Activated T-cell treated with anti-CD3 and anti-CD28 coated beads for 24 hours (primary cell): ENCODE measurements at places on chromosomes 16 and 17.

DNA sequence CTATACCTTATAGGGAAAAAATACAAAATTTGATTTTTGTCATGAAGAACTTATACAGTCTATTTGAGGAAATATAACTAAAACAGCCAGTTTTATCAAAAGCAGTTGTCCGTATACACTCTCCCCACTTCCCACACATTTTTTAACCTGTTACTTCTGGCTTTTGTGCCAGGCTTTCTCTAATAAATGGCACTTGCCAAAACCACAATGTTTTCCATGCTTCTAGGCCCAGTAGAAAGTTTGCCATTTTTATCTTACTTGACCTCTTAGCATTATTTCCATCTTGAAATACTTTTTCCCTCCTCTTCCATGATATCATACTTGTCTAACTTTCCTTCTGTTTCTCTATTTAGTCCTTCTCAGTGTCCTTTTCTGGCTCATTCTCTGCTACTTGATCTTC lies 38.8 kb downstream of the EFCAB5 start:
- no peak for DNase-seq

DNA sequence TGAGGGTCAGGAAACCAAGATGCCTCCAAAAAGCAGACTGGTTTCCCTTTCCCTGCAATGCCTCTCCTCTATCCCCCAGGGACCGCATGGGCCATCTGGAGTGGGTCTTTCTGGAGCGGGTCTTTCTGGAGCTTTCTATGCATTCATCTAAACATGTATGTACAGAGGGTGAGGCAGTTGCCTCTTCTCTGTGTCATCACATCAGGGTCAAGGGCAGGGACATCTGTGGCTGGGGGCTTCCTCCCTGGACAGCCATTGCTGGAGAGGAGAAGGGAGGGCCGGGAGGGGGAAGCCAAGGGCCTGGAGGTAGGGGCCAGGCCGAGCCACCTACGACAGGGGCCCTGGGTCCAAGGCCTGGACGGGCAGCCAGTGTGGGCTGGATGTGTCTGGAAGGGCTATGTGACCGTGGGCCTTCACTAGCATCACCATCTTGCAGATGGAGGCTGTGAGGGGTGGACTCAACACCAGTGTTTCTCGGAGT lies 840 bp downstream of the ADCY7 start:
- no peak for DNase-seq

GRCh38 chr17:61833536-61834193 lies 29.7 kb downstream of the BRIP1 start:
- no peak for DNase-seq

- no peak for DNase-seq
These were observed 550.4 kb downstream of the TOX3 start for GRCh38 chr16:51996516-51996915.

- peak; percentile 82 for DNase-seq
These were observed 19.7 kb downstream of the TMEM235 start for GRCh38 chr17:78250891-78251772.

DNA sequence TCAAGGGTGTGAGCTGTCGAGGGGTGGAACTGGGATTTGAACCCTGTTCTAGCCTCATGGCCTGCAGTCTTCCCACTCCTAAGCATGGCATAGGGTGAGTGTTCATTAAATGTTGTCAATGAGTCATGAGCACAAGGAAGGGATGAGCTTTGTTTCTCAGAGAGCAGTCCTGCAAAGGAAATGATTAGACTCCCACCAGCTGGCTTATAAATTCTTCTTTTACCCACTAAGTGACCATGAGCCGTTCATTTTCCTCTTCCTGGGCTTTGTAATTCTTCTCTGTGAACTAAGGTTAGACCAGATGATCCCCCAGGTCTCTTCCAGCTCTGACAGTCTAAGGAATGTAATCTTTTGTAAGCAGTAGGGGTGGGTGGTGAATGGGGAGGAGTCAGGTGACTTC lies 47.9 kb upstream of the HNF1B start:
- no peak for DNase-seq

GRCh38 chr16:31386157-31386984 lies 6.8 kb upstream of the ITGAD start:
- peak; percentile 32 for DNase-seq

GRCh38 chr16:6852643-6853225 lies 479.9 kb upstream of the RBFOX1 start:
- no peak for DNase-seq

DNA sequence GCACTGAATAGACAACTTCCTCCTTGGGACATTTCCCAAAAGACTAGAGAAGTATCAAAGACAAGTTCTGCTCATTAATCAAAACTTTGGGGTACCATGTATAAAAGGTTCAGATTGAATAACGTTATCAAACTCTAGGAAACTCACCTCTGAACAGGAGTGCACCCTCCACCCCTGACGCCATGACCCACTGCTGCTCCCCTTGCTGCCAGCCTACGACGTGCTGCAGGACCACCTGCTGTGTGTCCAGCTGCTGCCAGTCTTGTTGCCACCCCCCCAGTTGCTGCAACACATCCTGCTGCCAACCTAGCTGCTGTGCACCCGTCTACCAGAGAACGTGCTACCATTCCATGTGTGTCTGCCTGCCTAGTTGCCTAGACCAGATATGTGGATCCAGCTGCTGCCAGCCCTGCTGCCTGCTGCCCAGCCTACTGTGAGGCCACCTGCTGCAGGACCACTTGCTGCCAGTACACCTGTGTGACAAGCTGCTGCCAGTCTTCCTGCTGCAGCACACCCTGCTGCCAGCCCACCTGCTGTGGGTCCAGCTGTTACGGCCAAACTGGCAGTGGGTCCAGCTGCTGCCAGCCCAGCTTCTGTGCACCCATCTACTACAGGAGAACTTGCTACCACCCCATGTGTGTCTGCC lies 13.8 kb upstream of the KRTAP9-2 start:
- no peak for DNase-seq

GRCh38 chr17:4719684-4720221 lies 9.3 kb downstream of the ARRB2 start:
- no peak for DNase-seq

DNA sequence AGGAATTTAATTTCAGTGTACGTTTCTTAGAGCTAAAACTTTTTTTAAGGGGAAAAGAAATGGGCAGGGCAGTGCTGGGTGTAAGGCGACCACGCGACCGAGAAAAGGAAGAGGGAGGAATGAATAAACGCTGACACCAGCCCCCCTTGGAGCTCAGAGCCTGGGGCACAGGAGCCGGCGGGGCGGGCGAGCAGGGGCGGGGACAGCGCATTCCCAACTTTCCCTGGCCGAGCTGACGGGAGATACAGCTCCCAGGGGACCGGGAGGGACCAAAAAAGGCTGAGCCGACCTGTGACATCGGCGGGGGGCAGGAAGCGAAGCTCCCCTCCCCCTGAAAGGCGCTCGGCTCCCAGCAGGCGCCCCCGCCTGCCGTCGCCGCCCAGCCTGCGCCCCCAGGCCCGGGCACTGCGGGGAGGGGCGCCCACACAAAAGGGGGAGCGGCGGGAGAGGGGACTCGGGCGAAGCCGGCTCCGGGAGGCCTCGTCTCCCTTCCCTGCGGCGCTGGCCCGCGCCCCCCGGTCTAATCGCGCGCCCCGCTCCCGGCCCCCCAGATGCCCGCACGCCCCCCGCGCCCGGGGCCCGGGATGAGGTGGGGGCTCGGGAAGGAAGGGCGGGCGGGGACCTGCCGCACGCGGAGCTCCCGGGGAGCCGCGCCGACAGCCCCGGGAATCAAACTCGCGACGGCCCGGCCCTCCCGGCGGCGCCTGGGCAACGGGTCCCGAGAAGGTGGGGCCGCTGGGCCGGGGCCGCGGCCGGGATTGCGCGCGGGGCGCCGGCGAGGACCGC lies 622 bp downstream of the CUEDC1 start:
- DNase-seq: no peak

DNA sequence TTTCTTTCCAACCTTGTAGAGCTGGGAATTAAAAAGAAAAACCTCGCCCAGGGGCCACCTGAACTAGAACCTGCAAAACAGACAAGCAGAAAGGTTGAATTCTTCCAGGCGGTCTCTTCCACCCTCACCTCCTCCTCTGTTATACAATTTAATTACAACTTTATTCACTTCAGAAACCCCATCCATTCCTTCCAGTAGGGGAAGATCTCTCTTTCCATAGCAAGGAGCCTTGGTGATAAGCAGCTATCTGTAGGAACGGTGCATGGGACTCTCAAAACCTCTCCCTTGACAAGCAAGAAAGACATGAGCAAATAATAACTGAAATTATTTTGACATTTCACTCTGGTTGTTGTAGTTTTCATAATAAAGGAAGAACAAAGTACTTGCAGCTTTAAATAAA lies 176.0 kb downstream of the RBFOX1 start:
- no peak for DNase-seq

- DNase-seq: no peak
These were observed 185.5 kb downstream of the NTN1 start for GRCh38 chr17:9206741-9207332.

- no peak for DNase-seq
These were observed 21.0 kb downstream of the PDIA2 start for GRCh38 chr16:303760-304505.

DNA sequence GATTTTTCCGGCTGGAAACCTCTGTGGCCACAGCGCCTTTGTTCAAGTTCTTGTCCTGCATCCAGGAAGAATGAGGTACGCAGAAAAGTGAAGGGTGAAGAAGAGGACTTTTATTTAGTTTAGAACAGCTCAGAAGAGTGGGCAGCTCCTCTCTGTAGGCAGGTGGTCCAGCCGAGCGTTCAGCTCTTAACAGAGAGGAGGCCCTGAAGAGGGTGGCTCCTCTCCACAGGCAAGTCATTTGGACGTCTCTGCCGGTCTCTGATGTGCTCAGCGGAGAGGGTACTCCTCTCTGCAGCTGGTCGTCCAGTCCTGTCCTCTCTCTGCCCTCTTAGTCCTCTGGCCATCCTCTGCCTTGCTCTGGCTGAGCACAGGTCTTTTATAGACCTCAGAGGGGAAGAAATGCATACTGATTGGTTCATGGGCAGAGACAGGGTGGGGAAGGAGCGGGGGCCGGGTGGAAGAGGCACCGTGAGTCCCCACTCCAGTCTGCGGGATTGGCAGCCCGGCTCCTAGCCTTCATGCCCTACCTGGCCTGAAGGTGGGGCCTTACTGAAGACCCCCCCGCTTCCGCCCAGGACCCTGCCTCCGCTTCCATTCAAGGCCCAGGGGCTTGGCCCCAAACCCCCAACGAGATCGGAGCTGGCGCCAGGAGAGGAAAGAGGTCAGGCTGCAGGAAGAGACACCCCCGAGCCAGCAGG lies 70.0 kb upstream of the NKD1 start:
- DNase-seq: no peak

GRCh38 chr17:82832411-82832810 lies 7.4 kb downstream of the ZNF750 start:
- no peak for DNase-seq

GRCh38 chr17:63542942-63543821 lies 7.1 kb upstream of the DCAF7 start:
- no peak for DNase-seq

DNA sequence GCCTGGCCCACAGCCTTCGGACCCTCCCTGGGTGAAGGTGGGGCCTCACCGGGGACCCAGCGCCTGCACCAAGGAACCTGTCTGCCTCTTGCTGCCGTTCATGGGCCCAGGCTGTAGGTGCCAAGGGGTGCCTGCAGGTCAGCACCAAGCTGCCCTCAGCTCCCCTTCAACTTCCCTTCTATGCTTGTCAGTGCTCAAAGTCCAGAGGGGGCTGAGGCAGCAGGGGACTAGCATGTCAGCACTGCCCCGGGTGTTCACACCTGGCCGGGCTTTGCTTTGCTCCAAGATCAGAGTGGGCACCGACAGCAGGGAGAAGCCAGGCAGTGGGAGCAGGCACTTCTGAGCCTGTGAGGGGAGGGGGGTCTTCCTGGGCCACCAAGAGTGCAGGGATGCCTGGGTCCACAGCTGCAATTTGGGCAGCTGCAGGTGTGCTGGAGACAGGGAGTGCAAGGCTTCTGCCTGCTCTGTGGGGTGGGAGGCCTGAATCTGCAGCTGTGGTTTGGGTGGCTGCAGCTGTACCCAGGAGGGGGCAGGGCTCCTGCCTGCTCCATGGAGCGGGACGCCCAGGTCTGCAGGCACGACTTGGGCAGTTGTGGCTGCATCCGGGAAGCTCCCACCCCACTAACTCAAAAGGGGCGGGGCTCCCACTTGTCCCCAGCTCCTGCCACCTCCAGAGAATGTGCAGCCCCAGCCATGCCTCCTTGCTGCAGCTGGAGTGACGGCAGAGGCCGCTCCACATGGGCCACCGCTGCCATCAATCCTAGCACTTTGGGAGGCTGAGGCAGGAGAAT lies 27.6 kb upstream of the PRM1 start:
- no peak for DNase-seq

DNA sequence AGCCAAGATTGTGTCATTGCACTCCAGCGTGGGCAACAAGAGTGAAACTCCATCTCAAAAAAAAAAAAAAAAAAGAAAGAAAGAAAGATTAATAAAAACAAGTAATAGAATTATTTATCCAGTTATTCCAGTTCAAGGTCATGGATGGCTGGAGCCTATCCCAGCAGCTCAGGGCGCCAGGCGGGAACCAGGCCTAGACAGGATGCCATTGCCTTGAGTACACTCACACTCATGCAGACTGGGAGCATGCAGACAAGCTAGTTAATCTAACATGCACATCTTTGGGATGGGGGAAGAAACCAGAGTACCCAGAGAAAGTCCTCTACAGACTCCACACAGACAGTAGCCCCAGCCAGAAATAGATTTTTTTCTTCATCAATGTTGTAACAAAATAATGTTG lies 17.9 kb downstream of the PDP2 start:
- no peak for DNase-seq

DNA sequence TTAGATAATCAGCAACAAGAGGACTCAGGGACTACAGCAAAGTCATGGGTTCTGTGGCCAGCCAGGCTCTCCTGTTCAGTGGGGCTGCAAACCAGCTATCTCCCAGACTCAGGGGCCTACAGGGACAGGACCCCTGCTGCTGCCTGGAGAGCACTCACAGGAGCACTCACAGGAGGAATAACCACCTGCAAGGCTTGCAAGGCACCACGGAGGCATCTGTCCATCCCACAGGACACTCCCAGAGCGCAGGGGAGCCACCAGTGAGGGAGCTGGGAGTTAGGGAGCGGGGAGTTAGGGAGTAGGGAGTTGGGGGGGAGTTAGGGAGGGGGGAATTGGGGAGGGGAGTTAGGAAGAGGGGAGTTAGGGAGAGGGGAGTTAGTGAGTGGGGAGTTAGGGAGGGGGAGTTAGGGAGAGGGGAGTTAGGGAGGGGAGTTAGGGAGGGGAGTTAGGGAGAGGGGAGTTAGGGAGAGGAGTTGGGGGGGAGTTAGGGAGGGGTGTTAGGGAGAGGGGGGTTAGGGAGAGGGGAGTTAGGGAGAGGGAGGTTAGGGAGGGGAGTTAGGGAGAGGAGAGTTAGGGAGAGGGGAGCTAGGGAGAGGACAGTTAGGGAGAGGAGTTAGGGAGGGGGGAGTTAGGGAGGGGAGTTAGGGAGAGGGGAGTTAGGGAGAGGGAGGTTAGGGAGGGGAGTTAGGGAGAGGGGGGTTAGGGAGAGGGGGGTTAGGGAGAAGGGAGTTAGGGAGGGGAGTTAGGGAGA lies 5.7 kb downstream of the CANT1 start:
- DNase-seq: no peak

- DNase-seq: no peak
These were observed 395.3 kb downstream of the HS3ST4 start for GRCh38 chr16:26087091-26087490.

DNA sequence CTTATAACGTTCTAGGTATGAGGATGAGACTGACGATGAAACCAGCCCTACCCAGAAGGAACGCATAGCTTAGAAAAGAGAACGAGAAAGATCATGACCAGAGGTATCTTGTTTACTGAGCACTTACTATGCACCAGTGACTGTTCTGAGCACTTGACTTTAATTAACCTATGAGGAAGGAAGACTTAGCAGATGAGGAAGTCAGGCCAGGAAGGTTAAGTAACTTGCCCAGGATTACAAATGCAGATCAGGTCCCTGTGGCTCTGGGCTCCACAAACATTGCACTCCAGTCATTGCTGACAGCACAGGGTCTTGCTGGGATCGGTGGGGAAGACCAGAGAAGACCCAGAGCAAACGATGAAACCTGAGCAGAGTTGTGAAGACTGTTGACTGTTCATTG lies 7.1 kb downstream of the KRT13 start:
- DNase-seq: no peak
